NCI-H1092 (cell line): ENCODE measurements at places on chromosomes 13 and 19.

DNA sequence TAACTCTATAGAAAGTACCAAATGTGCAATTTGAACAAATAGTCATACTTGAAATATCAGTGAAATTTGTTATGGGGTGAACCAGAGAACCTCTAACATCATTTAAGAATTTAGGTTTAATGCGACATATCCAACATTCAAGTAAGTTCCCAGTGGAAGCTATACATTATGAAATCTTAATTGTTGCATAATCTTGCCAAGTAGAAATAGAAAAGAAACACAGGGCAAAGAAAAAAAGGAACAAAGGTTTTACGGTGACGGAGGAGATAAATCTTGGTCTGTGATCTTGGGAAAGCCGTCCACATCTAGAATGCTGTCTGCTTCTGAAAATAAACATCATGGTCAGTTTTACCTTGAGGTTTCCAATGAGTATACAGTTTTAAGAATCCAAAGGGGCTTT, 445.7 kb downstream of the RFC3 start:
- DNase-seq, result no peak

DNA sequence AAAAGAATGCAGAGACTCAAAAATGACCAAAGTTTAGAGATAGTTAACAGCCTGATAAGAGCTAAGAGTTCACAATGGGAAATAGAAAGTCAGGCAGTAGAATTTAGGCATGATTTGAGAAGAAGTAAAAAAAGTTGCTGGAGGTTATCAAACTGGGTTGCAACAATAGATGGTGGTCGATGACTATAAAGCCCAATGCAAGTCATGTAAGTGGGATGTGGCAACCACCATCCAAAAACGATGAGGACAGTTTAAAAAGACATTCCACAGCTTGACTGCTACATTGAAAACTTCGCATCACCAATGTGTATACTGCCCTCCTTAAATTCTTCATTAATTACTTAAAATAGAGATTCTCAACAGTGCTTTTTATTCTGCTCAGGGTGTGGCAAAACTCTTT, 19.7 kb downstream of the ELF1 start:
- DNase-seq, result no peak

GRCh38 chr13:44365008-44365407, 8.6 kb upstream of the SERP2 start:
- no peak for DNase-seq

DNA sequence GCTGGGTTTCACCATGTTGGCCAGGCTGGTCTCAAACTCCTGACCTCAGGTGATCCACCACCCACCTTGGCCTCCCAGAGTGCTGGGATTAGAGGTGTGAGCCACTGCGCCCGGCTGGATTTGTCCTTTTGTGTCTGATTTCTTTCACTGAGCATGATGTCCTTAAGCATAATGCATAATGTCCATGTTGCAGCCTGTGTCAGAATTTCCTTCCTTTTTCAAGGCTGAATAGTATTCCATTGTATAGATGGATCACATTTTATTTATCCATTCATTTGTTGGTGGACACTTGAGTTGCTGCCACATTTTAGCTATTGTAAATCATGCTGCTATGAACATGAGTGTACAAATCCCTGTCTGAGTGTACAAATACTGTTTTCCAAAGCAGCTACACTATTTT, 25.5 kb downstream of the RFX2 start:
- DNase-seq, result no peak

GRCh38 chr19:5774921-5775320, 9.6 kb downstream of the PRR22 start:
- DNase-seq, result no peak

GRCh38 chr19:48461651-48461981, 6.2 kb downstream of the KCNJ14 start:
- no peak for DNase-seq

- no peak for DNase-seq
These were observed 53.6 kb upstream of the FARP1 start for GRCh38 chr13:98089246-98089645.

GRCh38 chr19:49807904-49808675, 5.0 kb downstream of the FUZ start:
- DNase-seq, result no peak

GRCh38 chr13:107712145-107712860, 503.0 kb downstream of the LIG4 start:
- DNase-seq, result peak; percentile 32
